ENCODE measurements at places on chromosomes 7 and 10. TPM values are rescaled to one million over a fixed set of nuclear protein-coding genes. Genes with fewer than 3 reads are reported as not detected.

The MTERF1 gene
- 33.7 TPM for total RNA-seq

The OAT gene
- total RNA-seq, result 16.9 TPM

- DNase-seq, result no peak
Measured at GRCh38 chr7:18087687-18088078, 60.0 kb upstream of the PRPS1L1 start.

- peak; percentile 11 for DNase-seq
Measured at GRCh38 chr10:71964098-71964742, at the start of gene CHST3. TSS of gene CHST3 (plus strand) at chr10:71964395. CDS start at chr10:72005843, 41,448 bp downstream.

The HELLS gene
- total RNA-seq, result 27.4 TPM

DNA sequence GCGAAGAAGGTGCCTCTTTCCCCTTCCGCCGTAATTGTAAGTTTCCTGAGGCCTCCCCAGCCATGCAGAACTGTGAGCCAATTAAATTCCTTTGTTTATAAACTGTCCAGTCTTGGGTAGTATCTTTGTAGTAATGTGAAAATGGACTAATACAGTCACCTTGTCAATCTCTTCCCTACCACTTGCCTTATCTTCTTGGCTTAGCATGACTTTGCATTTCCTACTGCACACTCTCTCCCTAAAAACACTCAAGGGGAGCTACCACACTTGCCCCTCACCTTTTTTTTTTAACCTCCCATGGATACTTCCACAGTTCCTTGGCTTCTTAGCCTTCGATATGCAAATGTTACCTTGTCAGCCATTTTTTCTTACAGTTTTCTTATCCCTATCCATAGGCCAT is 7.4 kb upstream of the CDK6 start:
- no peak for DNase-seq

The SPDYE16 gene
- total RNA-seq, result 0.53 TPM
